Upper lobe of right lung (tissue), 1 donor: ENCODE measurements at places on chromosomes 2 and 18. TPM values are rescaled to one million over a fixed set of nuclear protein-coding genes. Genes with fewer than 3 reads are reported as not detected.

The PTH2R gene
- not detected for total RNA-seq

The CAB39 gene
- total RNA-seq = 78.9 TPM

The SCTR gene
- total RNA-seq = 21.0 TPM

The MC2R gene
- total RNA-seq = not detected

The DPP4 gene
- total RNA-seq = 30.7 TPM

The SIX3 gene
- total RNA-seq = not detected

The CELF4 gene
- 1.2 TPM for total RNA-seq

DNA sequence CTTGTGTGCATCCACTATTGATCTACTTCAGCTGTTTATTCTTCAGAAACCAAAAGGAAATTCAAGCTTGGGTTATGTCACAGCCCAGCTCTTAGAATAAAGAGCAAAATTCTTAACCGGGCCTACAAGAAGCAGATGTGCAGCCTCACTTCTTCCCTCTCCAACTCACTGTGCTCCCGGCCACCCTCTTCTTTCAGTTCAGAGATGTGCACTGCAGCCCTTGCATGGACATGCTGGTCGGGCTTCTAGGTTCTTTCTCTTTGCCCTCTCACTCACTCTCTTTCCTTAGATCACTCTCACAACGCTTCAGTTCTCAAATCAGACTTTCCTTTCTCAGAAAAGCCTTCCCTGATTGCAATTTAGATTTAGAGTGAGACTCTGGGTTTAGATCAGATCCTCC, 104.1 kb downstream of the CHN1 start:
- H3K27me3 ChIP-seq = no peaks in the 10 kb centered on the region
- H3K36me3 ChIP-seq = no peaks in the 10 kb centered on the region
- no peaks in the 10 kb centered on the region for H3K4me1 ChIP-seq
- H3K27ac ChIP-seq = peak overlapping the region; percentile 39
- no peak overlapping the region for H3K4me3 ChIP-seq
- DNase-seq = no peak

GRCh38 chr2:11683966-11684365, 14.0 kb upstream of the NTSR2 start:
- H3K27me3 ChIP-seq = peaks cover 8% of the 10 kb centered on the region
- no peak for DNase-seq
- H3K4me1 ChIP-seq = peaks cover 6% of the 10 kb centered on the region
- H3K27ac ChIP-seq = no peak overlapping the region

GRCh38 chr18:38368886-38369285, 803.3 kb upstream of the CELF4 start:
- no peak for DNase-seq
- H3K36me3 ChIP-seq = no peaks in the 10 kb centered on the region
- H3K27ac ChIP-seq = no peak overlapping the region

DNA sequence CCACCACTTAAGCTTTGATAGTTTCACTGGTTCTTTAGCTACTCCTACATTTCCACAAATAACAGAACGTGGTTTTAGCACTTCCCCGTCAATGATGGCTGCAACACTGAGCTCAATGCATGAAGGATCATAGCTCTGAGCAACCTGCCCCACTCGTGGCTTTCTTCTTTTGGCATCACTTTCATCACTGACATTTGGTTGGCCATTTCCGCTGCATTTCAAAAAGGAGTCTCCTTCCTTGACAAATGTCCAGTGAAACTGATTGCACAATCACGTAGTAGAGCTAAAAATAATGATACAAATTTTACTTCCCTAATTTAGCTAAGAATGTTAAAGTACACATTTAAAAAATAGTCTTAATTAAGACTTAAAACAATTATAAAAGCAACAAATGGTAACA, 205.2 kb upstream of the HDAC4 start:
- H3K36me3 ChIP-seq = no peaks in the 10 kb centered on the region
- no peak overlapping the region for H3K4me3 ChIP-seq
- H3K4me1 ChIP-seq = no peaks in the 10 kb centered on the region
- H3K27me3 ChIP-seq = no peaks in the 10 kb centered on the region
- H3K27ac ChIP-seq = no peak overlapping the region

GRCh38 chr2:192828947-192829346, 634.2 kb upstream of the TMEFF2 start:
- H3K36me3 ChIP-seq = no peaks in the 10 kb centered on the region
- peak; percentile 57 for DNase-seq
- no peaks in the 10 kb centered on the region for H3K27me3 ChIP-seq
- H3K4me3 ChIP-seq = no peak overlapping the region
- H3K27ac ChIP-seq = no peak overlapping the region

- H3K27me3 ChIP-seq = no peaks in the 10 kb centered on the region
- no peak for DNase-seq
- H3K4me1 ChIP-seq = peaks cover 13% of the 10 kb centered on the region
These were observed 169.5 kb downstream of the SLC8A1 start for GRCh38 chr2:40282428-40282827.

DNA sequence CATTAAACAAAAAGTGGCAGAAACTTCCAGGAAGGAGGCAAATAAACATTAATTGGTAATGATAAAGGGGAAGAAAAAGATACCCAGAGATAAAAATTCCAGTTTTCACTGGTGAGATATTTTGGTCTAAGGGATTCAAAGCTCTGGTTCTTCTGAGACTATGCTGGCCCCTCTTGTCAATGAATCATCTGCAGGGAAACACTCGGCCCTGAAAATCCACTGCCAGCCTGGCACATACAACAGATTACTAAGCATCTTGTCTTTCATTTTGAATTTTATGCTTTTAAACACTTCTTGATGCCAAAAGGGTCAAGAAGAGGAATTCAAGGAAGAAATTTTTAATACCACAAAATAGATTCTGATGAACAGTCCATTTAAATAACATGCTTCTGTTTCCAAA, 1603.8 kb upstream of the ZEB2 start:
- H3K4me3 ChIP-seq = no peak overlapping the region
- H3K27me3 ChIP-seq = no peaks in the 10 kb centered on the region
- no peak overlapping the region for H3K27ac ChIP-seq
- no peak for DNase-seq
- H3K36me3 ChIP-seq = no peaks in the 10 kb centered on the region

DNA sequence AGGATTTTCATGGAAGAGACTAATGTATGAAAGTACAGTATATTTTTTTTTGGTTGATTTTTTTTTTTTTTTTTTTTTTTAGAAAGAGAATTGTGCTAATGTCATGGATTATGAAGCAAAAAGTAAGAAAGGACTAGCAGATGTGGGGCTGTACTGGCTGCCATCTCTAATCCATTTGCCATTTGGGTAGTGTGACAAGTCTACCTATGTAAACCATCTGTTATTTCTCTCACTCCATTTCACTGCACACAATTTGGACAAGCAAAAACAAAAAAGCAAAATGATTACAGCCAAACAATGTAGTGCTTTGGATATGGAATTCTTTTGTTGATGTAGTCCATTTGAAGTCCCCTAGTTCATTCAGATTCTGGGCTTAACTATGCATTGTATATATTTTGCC, 1355.4 kb downstream of the LRP1B start:
- no peaks in the 10 kb centered on the region for H3K27me3 ChIP-seq
- DNase-seq = no peak
- no peaks in the 10 kb centered on the region for H3K36me3 ChIP-seq
- H3K27ac ChIP-seq = no peak overlapping the region
- H3K4me3 ChIP-seq = no peak overlapping the region

- H3K27ac ChIP-seq = no peak overlapping the region
- no peak for DNase-seq
- H3K36me3 ChIP-seq = no peaks in the 10 kb centered on the region
- H3K27me3 ChIP-seq = no peaks in the 10 kb centered on the region
These were observed 50.5 kb downstream of the DHRS9 start for GRCh38 chr2:169119851-169120250.

GRCh38 chr2:103008586-103008985, 246.8 kb downstream of the TMEM182 start:
- DNase-seq = no peak
- H3K4me1 ChIP-seq = no peaks in the 10 kb centered on the region
- no peak overlapping the region for H3K27ac ChIP-seq
- no peaks in the 10 kb centered on the region for H3K27me3 ChIP-seq

- no peak for DNase-seq
- no peaks in the 10 kb centered on the region for H3K4me1 ChIP-seq
- no peaks in the 10 kb centered on the region for H3K36me3 ChIP-seq
- no peak overlapping the region for H3K4me3 ChIP-seq
These were observed 216.2 kb downstream of the GBX2 start for GRCh38 chr2:235951982-235952381.

- H3K4me1 ChIP-seq = no peaks in the 10 kb centered on the region
- H3K36me3 ChIP-seq = no peaks in the 10 kb centered on the region
- no peak for DNase-seq
These were observed 403.2 kb upstream of the KLHL29 start for GRCh38 chr2:22981785-22982184.

GRCh38 chr18:60372596-60372995, at the start of gene MC4R:
MC4R (minus strand) TSS chr18:60372775; CDS start chr18:60372349, 426 bp downstream.
- H3K4me3 ChIP-seq = peak within 1 kb of the TSS; percentile 19
- H3K4me1 ChIP-seq = no peaks in the 10 kb centered on the region
- DNase-seq = no peak
- no peaks in the 10 kb centered on the region for H3K27me3 ChIP-seq
- no peaks in the 10 kb centered on the region for H3K36me3 ChIP-seq

GRCh38 chr2:168338292-168338691, 90.9 kb upstream of the STK39 start:
- no peak overlapping the region for H3K27ac ChIP-seq
- H3K4me1 ChIP-seq = no peaks in the 10 kb centered on the region
- no peaks in the 10 kb centered on the region for H3K27me3 ChIP-seq
- H3K4me3 ChIP-seq = no peak overlapping the region
- no peaks in the 10 kb centered on the region for H3K36me3 ChIP-seq
- no peak for DNase-seq

- H3K27ac ChIP-seq = no peak overlapping the region
- H3K27me3 ChIP-seq = no peaks in the 10 kb centered on the region
- no peaks in the 10 kb centered on the region for H3K4me1 ChIP-seq
- no peak for DNase-seq
- H3K4me3 ChIP-seq = no peak overlapping the region
These were observed 215.7 kb downstream of the TMEM182 start for GRCh38 chr2:102977426-102978090.

- H3K36me3 ChIP-seq = peaks cover 74% of the 10 kb centered on the region
- H3K4me3 ChIP-seq = no peak overlapping the region
- DNase-seq = no peak
- peak overlapping the region; percentile 39 for H3K27ac ChIP-seq
- peaks cover 22% of the 10 kb centered on the region for H3K4me1 ChIP-seq
These were observed 31.6 kb upstream of the SNORC start for GRCh38 chr2:232838406-232838874.

- H3K27ac ChIP-seq = peak within 1 kb of the TSS; percentile 97
- peak within 1 kb of the TSS; percentile 80 for H3K4me3 ChIP-seq
- no peaks in the 10 kb centered on the region for H3K36me3 ChIP-seq
These were observed at the start of gene IFIH1 for GRCh38 chr2:162318328-162319180. IFIH1 (minus strand) TSS chr2:162318684; CDS start chr2:162318307, 377 bp downstream.
